Thoracic aorta (tissue), 2 donors: ENCODE measurements at places on chromosomes 2 and 18. TPM values are rescaled to one million over a fixed set of nuclear protein-coding genes. Genes with fewer than 3 reads are reported as not detected.

GRCh38 chr18:3472681-3473544, 22.9 kb downstream of the TGIF1 start:
- no peak for DNase-seq
- no peaks in the 10 kb centered on the region for H3K4me1 ChIP-seq
- H3K4me3 ChIP-seq, result no peak overlapping the region
- no peak overlapping the region for H3K27ac ChIP-seq

DNA sequence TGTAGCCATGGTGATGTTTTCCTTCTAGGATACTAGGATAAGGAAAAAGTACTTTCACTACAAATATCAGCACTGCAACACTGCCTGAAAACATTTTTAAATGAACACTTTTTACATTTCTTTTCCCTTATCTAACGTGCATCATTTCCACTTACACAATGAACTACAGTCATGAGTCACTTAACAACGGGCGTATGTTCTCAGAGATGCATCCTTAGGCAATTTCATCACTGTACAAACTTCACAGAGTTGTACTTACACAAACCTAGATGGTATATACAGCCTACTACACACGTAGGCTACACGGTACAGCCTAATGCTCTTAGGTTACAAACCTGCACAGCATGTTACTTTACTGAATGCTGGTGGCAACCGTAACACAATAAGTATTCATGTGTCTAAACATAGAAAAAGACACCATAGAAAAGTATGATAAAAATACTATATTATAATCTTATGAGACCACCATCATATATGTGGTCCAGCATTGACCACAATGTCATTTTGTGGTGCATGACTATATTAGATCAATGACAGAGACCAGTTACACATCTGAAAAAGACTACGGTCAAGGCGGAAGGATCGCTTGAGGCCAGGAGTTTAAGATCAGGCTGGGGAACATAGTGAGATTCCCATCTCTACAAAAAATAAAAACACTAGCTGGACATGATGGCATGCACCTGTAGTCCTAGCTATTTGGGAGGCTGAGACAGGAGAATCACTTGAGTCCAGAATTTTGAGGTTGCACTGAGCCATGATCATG, 39.8 kb downstream of the WDR33 start:
- H3K4me3 ChIP-seq, result no peak overlapping the region
- no peak for DNase-seq
- H3K27me3 ChIP-seq, result no peaks in the 10 kb centered on the region
- H3K36me3 ChIP-seq, result peaks cover 12% of the 10 kb centered on the region

DNA sequence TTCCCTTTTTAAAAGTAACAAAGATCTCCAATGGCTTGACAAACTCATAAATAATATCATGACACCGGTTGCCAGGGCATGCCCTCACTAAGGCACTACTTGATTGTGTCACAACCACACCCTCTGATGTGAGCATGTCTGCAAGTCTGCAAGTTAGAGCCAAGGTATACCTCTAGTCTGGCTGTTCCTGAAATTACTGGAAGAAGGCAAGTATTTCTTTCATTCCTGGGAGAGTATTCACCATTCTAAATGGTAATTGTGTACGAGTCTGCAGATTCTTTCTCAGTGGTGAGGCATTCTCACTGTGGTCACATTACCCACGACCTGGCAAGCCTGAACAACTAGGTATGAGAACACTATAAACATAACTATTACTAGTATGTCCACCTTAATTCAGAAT, 25.7 kb upstream of the RNU4ATAC start:
- DNase-seq, result no peak
- H3K27me3 ChIP-seq, result no peaks in the 10 kb centered on the region
- no peak overlapping the region for H3K4me3 ChIP-seq

DNA sequence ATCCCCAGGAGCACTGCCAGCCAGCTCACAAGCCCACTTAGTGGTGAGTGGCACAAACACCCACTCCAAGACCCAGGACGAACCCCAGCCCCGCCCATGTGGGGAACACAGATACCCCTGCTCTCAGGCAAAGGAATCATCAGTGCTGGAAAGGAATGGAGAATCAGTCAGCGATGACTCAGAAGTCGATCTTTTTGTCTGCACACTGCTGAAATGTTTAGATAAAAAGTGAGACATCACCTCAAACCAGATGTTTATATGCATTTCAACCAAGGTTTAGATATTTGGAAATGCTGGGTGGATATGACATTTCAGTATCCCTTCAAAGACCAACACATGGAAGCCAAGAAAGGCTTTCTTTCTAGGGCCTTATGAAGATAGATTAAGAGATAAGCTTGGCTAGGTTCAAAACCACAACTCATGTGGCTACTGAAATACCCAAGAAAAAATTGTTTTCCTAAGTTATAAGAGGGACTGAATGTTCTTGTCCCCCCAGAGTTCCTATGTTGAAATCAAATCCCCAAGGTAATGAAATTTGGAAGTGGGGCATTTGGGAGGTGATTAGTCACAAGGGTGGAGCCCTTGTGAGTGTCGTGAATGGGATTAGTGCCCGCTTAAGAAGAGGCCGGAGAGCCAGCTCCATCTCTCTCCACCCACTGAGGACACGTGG, 43.7 kb downstream of the POU3F3 start:
- H3K4me1 ChIP-seq, result no peaks in the 10 kb centered on the region
- H3K4me3 ChIP-seq, result no peak overlapping the region
- no peaks in the 10 kb centered on the region for H3K36me3 ChIP-seq

CD28 gene
- 4.3 TPM for total RNA-seq
